NCI-H2081 (cell line): ENCODE measurements at places on chromosomes 2 and 18.

DNA sequence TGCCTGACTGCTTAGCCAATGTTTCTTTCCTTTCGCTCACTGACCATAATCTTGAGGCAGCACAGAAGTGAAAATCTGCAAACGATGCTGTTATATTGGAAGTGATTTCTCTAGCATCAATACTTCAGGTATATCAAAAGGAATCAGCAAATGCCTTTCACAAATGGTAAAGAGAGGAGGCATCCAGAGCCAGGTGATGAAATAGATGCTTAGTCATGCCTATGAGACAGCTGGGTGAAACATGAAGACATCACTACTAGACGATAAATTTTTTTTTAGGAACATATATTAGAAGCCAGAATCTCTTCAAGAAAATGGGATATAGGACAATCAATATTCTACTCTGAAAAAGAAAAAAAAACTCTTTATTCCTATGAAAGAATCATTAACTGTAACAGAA, 249.2 kb upstream of the SLC39A10 start:
- no peak for DNase-seq

DNA sequence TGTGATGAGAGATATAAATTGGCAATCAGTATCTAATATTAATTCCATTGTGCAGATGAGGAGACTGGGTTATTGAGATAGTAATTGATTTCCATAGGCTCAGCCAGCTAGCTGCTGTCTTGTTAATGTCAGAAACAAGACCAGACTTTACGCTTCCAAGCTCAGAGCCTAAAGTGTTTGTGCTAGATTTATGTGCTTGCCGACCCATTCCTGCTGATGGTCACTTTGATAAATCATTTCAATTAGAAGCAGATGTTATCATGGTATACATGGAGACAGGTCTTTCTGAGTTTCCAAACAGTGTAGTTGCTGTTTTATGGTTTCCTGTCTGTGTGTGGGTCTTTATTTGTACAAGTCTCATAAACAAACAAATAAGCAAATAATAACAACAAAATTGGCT, 92.8 kb downstream of the AQP4 start:
- no peak for DNase-seq

DNA sequence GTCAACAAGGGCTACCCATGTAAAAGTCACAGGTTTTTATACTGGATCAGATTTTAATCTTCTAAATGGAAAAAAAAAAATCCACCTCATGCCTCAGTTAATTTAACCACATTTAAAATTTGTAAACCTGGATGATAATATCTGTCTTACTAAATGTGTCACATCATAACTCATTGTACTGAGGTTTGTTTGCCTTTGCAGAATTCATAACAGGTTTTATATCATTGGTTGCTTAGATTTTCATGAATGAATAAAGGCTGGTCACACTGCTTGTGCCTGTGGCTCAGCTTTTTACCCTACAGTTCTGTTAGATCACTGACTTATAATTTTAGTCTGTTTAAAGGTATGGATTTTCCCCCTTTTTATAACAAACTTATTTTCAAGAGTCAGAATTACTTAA, 48.9 kb downstream of the PSMD14 start:
- DNase-seq, result no peak

DNA sequence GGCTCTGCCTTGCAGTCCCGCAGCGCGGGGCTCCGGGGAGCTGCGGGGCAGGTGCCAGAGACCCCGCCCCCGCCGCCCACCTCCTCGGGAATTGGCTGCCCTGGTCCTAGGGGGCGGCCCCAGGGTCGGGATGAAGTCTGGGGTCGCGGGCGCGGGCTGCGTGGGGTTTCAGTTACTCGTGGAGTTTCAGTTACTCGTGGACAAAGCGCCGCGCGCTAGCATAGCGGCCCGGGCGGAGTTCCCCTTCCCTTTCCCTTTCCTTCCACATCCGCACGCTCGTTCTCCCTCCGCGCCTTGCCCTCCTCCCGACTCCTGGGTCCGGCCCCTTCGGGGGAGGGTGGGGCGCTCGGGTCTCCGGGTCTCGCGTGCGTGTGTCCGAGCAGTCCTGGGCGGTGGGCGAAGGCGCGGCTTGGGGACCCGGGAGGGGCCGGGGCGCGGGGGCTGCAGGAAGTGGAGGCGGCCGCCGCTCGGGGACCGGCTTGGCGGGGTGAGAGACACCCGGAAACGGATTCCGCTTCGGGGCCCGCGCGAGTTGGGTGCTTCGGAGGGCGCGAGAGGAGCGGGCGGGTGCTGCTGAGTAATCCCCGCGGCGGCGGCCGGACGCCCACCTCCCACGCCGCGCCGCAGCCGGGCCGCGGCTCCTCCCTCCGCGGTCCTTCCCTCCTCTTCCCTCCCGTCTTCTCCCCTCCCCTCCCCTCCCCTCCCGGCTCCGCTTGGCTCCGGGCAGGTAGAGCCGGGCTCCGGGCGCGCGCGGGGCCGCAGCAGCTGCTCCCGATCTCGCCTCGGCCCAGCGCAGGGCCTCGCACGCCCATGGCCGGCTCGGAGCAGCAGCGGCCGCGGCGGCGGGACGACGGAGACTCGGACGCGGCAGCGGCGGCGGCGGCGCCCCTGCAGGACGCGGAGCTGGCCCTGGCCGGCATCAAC, at the start of gene TTC39C:
TTC39C (plus strand) TSS at position 693 of the 924 bp plus-strand sequence; CDS start at position 811, 118 bp downstream.
- peak; percentile 74 for DNase-seq

DNA sequence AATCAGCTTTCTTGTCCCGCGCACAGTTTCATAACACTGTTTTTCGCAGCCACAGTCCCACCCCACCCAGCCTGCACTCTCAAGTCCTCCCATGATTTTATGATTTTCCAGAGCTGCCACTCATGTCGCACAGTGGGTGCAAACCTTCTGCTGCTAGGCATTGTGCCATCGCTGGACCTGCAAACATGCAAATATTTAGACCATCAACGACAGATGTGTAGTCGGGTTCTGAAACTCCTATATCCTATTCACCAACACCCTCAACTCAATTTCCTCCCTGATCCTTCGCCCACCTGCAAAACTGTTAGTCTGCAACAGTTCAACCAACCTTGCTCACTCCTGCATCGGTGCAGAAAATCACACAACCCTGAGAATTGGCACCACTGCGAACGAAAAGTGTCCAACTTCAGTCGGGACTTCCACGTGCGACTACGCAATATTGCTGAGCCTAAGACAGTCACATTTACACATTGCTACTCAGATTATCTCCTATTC, 871 bp upstream of the ALS2 start:
- DNase-seq, result peak; percentile 6

DNA sequence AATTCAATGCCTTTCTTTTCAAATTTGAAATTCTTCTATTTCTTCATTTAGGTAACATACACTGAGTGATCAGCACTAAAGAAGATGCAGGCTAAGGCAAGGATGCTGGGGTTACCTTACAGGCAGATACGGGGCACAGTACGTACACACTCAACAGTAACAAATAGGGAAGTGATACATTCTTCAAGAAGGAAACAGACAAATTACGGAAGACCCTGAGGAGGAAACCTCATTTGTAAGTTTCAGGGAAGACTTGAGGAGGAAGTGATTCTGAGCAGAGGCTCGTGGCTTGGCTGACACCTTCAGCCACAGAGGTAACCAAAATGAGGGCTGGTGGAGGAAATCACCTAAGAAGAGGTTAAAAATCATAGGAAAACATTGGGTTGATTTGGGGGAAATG, 1108.3 kb upstream of the KLHL29 start:
- DNase-seq, result no peak

- no peak for DNase-seq
These were observed 145.3 kb downstream of the NCKAP5 start for GRCh38 chr2:133422931-133423351.
